T-cell (primary cell): ENCODE measurements at places on chromosomes 7 and 10.

GRCh38 chr7:19146699-19147098 lies 1.5 kb upstream of the FERD3L start:
- no peak for DNase-seq

- DNase-seq: no peak
Observed at GRCh38 chr10:36606234-36606839, 519.1 kb upstream of the ANKRD30A start.

GRCh38 chr10:15141136-15142054 lies 27.1 kb downstream of the NMT2 start:
- DNase-seq: no peak

- no peak for DNase-seq
Observed at GRCh38 chr7:92400013-92400412, 47.3 kb upstream of the GATAD1 start.

GRCh38 chr7:112503361-112503972 lies 22.7 kb downstream of the LSMEM1 start:
- no peak for DNase-seq

DNA sequence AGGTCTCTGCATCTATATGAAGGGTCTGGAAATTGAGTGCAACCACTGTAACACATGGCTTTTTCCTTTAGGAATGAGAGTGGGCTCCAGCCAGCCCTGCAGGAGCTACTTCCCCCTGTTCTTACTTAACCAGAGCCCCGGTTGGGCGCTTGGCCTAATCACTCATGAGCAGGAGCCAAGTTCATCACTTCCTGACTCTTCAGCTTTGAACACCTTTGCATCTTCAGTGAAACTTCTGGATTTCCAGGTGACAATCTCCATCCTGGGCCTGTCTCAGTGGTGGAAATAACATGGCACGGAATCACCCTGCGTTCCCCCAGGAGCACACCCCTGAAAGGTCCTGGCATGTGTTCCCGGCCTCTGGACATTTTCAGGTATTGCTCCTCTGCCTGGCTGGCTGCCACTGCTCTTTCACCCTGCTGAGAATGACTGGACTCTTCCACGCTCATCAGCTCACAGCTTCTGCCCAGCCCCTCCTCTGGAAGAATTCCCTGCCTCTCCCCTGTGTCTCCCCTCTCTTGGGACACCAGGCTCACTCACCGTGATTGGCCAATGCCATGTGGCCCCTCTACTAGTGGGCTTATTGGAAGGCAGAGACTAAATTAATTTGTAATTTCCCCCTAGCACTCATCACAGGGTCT lies 229.1 kb upstream of the GRB10 start:
- no peak for DNase-seq

DNA sequence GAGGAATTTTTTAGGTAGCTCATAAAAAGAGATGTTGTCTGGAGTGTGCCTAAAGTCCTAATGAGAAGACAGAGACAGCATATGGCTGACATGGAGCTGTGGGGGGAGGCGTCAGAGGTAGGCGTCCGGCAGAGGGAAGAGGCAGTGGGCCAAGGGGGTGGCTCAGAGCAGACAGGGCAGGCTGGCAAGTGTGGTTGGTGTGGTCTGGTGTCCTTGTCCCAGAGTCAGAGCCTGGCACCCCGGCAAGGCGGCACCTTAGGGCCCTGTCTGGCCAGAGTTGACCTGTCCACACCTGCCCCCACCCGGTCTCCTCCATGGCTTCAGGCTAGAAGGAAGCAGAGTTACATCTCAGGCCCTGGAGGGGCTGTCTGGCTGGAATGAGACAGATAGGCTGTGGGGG lies 220.3 kb upstream of the ZNF32 start:
- no peak for DNase-seq

DNA sequence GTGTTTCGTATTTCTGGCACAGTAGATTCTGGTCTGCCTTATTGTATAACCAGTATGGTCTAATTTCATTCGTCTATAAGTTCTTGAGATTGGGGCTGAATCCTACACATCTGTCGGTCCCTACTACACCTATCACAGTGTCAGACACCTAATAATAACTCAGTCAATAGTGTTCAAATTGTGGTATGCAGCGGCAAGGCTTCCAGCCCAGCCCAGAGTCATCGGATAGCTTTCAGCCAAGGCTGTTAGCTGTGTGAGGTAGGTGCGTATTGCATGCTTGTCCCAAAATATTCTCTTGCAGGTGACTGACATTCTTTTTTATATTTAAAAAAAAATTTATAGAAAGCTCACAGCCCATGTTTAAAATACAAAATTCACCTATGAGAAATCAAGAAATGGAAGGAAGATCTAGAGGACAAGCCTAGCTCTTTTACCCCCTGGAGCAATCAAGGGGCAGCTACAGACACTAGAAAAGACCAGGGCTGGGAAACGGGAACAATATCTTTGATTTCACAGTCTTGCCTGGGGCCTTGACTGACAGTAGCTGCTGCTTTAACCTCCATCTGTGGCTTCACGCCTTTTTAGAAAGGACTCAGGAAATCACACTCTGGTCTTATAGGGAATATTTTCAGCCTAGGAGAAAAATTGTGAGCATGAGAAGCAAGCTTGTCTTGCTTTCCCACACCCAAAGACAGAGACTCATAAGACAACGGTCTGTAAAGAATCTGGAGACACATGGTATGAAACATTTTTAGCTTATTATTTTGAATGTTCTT lies 9.5 kb upstream of the ASB4 start:
- DNase-seq: no peak

- no peak for DNase-seq
Observed at GRCh38 chr7:26367219-26367711, 75.6 kb downstream of the SNX10 start.

GRCh38 chr10:103042129-103042528 lies 124.0 kb downstream of the CNNM2 start:
- no peak for DNase-seq

DNA sequence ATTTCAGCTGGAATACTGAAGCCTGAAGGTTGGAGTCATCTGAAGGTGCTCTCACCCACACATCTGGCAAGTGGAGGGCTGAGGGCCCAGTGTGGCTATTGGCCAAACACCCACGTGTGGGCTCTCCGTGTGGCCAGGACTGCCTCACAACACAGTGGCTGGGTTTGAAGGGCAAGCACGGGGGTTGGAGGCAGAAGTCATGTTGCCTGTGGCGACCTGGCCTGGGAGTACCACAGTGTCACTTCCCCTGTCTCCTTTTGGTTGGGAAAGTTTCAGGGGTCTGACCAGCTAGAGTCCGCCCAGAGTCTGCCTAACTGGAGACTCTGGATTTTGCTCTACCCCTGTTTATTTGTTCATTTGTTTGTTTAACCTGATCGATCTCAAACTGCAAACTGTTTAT lies 169.5 kb downstream of the DNAJB6 start:
- DNase-seq: no peak

DNA sequence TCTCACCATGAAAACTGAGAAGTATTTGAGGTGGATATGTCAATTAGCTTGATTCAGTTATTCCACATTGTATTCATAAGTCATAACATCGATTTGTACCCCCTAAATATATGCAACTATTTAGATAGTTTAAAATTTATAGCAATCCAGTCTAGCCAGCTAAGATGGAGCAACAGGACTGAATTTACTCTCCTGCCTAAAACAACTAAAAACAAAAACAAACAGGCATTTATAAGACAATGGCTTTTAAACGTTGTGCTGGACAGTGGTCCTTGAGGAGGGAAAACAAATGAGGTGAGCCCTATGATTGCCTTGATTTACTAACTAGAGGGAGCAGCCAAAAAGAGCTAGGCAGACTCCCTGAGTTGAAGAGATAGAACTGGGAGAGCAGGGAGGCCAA lies 814 bp upstream of the GPAM start:
- DNase-seq: no peak
